ENCODE measurements at places on chromosomes 11 and 22.

GRCh38 chr11:1453611-1454034 is 33.0 kb downstream of the MOB2 start:
- no peak for DNase-seq

- peak; percentile 79 for DNase-seq
Observed at GRCh38 chr22:50507421-50507990, at the start of gene LMF2. Gene LMF2, minus strand, starts transcription at chr22:50507702. Its CDS starts 27 bp downstream, at chr22:50507675.

DNA sequence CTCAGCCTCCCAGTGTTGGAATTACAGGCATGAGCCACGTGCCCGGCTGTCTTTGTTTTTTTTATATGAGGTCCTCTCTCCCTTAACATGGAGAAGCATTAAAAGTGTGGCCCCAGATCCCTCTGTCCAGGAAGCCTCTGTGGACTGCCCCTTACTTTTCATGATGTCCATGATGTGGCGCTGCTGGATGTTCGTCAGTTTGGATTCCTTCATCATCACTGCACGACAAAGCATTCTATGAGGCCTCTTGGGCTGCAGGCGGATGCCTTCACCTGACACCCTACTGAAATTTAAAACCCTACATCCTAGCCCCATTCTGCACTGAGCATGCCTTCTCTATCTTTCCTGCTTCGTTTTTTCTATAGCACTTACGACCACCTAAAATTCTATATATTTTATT is 2.1 kb downstream of the C22orf23 start:
- no peak for DNase-seq

DNA sequence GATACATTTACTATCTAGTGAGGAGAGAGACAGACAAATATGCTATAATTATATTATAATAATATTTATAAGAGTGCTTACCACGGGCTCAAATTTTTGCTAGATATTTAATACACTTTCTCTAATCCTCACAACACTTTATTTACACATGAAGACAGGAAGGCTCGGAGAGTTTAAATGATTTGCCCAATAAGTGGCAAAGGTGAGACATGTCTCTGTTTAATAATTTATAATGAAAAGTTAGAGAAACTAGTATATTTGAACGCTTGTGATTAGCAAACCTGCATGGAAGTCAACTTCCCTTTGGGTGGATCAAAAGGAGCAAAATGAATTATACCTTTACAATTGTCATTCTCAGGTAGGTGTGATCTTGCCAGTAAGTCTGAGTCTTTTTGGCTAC is 55.4 kb downstream of the POLD3 start:
- DNase-seq: no peak

- no peak for DNase-seq
Observed at GRCh38 chr11:123430721-123431497, 840 bp downstream of the GRAMD1B start.

GRCh38 chr22:41442240-41442792 is 4.3 kb downstream of the TOB2 start:
- DNase-seq: peak; percentile 77

GRCh38 chr11:34348919-34349318 is 8.9 kb downstream of the ABTB2 start:
- DNase-seq: no peak

DNA sequence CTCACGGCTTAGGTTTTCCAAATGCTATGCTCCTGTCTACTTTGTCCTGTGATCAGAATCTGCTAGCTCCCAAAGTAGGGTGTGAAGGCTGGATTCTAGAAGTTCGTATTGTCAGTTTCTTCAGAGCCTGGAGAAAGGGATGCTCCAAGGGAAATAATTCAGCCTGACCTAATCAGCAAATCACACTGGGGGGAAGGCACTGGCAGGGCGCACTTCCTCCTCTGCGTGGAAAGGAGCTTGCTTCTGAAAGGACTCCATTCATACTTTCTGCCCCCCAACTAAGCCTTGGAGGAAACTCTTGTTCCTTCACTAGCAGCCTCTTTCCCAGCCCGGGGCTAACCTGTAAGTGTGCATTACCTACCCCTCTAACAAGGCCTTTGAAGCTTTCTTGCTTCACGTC is 165.9 kb downstream of the NAV2 start:
- no peak for DNase-seq

GRCh38 chr11:29449281-29450074 is 567.4 kb downstream of the KCNA4 start:
- DNase-seq: no peak

DNA sequence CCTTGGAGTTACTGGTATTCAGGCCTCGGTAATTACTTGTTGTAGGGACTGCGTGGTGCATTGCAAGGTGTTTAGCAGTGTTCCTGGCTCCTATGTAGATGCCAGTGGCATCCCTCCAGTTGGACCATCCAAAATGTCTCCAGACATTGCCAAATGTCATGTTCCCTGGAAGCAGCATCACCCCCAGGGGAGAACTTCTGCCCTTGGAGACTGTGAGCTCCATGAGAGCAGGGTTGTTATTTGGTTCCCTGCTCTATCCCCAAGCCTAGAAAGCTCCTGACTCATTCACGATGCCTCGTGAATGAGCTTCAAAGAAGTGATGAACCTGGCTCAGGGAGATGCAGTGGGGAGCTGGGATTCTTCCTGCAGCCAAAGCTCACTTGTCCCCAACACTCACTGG is 4.8 kb upstream of the CD248 start:
- DNase-seq: no peak

- no peak for DNase-seq
Observed at GRCh38 chr22:44218071-44218470, 37.3 kb downstream of the PARVG start.

DNA sequence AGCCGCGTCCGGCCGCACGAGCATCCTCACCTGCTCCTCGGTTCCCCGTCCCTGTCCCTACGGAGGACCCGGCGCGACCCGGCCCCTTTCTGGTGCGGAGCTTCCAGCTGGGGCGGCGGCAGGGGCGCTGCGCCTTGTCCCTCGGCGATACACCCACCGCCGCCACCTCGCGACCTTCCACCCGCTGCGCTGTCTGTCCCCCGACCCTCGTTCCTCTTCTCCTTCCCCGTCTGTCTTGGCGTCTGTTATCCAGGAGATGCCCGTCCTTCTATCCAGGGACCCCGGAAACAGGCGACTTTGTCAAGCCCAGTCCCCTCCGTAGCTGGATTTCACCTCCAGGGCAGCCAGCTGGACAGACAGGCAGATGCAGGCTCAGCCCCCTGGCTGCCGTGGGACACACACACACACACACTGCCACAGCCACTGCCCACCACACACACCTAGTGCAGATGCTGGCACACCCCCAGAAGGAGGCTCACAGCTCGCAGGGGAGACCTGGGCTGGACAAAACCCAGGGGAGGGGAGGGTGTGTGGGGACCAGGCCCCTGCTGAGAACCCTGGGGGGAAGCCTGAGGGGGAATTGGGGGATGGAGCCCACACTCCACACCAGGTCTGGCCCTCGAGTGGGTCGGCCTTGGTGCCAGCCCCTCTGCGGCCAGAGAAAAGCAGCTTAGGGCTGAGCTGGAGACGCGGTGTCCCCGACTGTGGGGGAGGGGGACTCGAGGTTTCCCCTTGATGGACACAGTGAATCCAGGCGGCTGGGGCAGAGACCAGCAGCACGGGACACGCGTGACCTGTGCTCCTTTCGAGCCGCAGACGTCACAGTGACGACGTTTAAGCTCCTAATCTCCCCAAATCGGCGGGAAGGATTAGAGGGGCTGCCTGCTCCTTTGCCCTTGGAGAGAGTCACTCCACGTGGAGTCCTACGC is 788 bp downstream of the DRD4 start:
- DNase-seq: no peak

All from NCI-H1694 (cell line).